ENCODE measurements at places on chromosomes 11 and 22.

GRCh38 chr11:124115782-124116616, 749 bp downstream of the VWA5A start:
- DNase-seq = no peak

DNA sequence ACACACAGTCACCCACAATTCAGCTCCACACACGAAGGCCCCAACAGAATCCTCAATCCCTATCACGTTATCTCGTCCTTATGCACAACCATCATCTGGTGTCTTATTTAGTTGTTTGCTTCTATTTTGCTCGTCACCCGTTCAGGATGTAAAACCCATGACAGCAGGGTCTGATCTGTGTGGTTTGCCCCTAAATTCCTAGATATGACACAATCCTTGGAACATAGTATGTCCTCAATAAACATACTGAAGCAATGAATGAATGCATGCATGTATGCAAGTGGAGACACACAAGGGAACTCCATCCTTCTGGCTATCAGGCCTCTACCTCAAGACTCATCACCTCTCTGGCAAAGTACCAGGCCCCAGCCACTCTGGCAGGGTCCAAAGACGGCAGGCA, 20.2 kb downstream of the STARD10 start:
- DNase-seq = no peak

GRCh38 chr11:36253238-36253637, 36.0 kb downstream of the COMMD9 start:
- no peak for DNase-seq

- DNase-seq = no peak
These were observed 66.1 kb downstream of the SLC36A4 start for GRCh38 chr11:93131709-93132108.

- DNase-seq = peak; percentile 14
These were observed 698 bp downstream of the PAK1 start for GRCh38 chr11:77472991-77473800.

DNA sequence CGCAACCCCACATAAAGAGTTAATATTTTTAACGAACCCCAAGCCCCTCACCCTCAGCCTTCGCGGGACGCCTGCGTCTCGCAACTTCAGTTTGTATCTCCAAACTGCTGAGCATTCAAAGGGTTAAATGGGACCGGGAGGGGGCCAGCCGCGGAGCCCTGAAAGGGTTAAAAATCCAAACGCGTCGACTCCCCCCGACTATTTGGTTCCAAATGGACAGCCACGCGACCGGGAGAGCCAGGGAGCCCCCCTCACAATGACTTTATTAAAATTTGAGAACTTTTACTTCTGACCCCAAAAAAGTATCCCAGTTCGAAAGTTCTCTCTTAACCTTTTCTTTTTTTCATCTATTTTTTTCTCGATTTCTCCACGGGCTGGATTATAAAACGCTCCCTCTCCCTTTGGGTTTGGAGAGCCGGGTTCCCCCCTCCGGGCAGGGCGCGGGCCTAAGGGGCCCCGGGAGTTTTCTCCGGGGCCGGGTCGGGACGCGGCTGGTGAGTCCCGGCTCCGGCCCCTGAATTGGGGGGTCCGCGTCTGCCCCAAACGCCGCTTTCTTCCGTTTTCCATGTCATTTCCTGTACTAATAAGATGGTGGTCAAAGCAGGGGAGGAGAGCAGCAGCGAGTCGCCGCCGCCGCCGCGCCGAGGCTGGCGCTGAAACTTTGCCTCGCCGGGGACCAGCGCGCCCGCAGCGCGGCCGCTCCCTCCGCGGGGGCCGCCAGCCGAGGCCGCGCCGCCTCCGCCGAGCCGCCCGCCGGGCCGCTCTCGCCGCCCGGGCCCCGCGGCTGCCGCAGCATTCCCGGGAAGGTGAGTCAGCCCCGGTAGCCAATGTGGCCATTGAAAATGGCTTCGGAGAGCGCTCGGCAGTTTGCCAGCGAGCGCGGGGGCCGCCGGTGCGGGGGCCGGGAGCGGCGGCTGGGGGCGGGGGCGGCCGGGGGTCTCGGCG, at the start of gene PRDM11:
TSS of gene PRDM11 (plus strand) at position 568 of the 945 bp plus-strand sequence. CDS start 35,128 bp downstream, outside the sequence.
- peak; percentile 21 for DNase-seq

- DNase-seq = no peak
These were observed 382.6 kb upstream of the SYN3 start for GRCh38 chr22:33440756-33441155.

DNA sequence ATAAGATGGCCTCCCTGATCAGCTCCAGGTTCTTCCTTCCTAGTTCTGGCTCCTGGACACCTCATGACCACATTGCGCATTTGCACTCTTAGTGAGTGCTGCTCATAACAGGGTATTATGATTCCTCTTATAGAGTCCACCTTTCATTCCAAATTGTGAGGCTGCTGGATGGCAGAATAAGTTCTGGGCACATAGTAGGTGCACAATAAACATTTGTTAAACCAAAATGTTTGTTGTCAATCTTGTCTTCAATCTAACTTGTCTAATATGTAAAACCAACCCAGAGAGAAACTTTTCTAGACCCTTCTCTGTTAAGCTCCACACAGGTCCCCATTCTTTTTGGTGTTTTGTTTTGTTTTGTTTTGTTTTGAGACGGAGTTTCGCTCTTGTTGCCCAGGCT, 22.6 kb upstream of the ZBTB16 start:
- DNase-seq = no peak

DNA sequence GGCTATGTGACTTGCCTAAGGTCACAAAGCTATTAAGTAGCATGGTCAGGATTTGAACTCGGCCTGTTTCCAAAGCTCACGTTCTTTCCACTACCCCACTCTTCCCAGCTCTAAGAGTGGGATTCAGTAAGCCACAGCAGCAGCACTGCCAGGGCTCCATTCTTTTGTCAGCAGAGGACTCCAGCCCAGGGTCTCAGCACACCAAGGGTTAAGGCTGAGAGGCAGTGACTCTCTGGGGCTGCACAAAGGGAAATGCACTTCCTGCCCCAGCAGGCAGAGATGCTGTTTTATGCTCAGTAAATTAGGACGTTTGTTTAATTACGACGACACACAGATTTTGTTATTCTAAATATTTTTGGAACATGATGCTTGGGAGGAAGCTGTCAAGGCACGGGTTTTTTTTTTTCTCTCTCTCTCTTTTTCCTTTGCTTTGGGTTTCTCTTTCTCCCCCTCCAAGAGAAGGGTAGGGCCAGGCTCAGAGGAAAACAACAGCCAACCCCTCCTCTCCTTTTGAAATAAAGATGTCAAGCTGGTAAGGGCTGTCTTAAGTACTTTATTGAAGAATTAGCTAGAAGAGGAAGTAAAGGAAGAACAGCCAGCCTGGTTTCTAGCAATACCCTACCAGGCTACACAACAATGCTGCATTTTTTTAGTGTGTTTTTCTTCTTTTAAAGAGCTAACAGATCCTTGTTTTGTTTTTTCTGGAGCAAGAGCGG, 2.8 kb downstream of the MYH9 start:
- DNase-seq = no peak

- no peak for DNase-seq
These were observed 118.0 kb downstream of the GRIK4 start for GRCh38 chr11:120629407-120630080.

DNA sequence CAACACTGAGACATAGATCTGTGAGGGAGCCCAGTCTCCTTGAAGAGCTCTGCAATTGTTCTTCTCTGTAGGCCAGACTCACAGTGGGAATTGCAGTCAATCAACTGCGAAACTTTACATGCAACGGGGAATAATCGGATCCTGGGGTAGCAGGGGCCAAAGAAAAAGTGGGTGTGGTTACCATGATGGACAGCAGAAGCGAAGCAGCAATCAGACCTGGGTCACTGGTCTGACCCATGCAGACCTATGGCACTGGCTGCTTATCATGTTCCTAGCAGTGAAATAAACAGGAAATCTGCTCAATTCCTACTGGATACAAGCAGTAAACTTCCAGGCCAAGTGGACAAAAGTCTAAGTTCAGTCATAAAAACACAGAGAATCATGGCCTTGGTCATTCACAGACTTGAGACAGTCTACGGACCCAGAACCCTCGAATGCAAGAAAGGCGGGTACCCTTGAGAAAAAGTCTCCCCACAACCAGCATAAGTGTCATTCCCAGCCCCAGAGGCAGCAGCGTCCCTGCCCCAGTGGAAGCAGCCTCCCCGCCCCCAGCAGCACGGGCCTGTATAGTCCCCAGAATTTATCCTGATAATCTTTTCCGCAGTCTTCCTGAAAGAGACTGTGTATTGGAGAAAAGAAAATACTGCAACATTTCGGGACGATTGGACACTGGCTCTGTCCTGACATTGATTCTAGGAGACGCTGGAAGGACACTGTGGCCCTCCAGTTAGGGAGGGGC, 34.6 kb downstream of the ASCL2 start:
- DNase-seq = no peak

DNA sequence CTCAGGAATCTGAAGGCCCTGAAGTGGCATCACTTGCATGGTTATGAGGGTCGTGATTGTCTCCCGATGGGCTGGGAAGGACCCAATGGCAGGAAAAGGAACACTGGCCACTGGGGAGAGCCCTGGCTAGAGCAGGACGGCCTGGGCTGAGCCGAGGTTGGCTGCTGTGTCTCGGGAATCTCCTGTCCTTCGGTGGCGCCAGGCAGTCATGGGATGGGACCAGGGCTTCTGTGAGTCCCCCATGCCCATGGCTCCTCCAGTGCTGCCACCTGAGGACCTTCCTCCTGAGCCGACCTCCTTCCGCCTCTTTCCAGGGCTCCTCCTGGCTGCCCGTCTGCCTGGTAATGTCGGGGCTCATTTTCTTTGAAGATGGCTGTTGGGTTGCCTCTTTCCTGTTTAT, 1394.0 kb downstream of the BRD1 start:
- no peak for DNase-seq

DNA sequence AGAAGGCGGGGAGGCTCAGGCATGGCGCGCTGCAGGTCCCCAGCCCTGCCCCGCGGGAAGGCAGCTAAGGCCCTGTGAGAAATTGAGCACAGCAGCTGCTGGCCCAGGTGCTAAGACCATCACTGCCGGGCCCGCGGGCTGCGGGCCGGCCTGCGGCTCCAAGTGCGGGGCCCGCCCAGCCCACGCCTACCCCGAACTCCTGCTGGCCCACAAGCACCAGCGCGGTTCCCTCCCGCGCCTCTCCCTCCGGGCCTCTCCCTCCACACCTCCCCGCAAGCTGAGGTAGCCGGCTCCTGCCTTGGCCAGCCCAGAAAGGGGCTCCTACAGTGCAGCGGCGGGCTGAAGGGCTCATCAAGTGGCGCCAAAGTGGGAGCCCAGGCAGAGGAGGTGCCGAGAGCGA, 4.6 kb upstream of the RDX start:
- DNase-seq = no peak

GRCh38 chr22:30245985-30246813, at the start of gene LIF:
Gene LIF, minus strand, starts transcription at chr22:30246759. Its CDS starts 64 bp downstream, at chr22:30246695.
- peak; percentile 52 for DNase-seq

DNA sequence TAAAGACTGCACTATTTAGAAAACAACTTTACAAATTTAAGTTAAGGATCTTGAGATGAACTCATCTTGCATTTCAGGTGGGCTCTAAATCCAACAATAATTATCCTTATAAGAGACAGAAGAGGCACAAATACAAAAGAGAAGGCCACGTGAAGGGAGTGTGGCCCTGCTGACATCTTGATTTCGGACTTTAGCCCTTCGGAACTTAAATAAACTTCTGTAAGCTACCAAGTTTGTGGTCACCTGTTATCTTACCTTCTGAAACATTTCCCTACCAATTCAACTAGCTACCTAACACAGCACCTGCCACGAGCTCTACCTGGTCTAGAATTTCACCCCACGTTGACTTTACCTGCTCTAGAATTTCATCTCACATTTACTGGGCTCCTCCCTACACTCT, 42.9 kb upstream of the ARHGAP32 start:
- no peak for DNase-seq

GRCh38 chr22:40452730-40453487, 82.5 kb downstream of the SGSM3 start:
- DNase-seq = no peak

- DNase-seq = no peak
These were observed 65.5 kb upstream of the ARFGAP3 start for GRCh38 chr22:42922374-42923191.

DNA sequence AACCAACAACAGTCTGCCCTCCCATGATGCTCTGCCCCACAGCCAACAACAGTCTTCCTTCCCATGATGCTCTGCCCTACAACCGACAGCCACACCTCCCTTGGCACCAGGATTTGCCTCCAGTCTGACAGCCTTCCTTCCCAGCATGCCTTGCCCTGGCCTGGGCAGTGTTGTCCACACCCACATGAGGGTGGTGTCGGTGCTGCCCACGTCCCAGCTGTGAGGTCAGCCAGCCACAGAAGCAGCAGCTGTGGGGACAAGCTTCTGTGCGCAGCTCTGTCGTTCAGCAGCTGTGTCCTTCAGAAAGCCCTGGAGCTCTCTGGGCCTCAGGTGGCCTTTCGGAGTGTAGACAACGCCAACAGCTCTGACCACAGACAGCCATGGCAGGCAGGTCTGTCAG, 1378.9 kb downstream of the BRD1 start:
- DNase-seq = no peak

DNA sequence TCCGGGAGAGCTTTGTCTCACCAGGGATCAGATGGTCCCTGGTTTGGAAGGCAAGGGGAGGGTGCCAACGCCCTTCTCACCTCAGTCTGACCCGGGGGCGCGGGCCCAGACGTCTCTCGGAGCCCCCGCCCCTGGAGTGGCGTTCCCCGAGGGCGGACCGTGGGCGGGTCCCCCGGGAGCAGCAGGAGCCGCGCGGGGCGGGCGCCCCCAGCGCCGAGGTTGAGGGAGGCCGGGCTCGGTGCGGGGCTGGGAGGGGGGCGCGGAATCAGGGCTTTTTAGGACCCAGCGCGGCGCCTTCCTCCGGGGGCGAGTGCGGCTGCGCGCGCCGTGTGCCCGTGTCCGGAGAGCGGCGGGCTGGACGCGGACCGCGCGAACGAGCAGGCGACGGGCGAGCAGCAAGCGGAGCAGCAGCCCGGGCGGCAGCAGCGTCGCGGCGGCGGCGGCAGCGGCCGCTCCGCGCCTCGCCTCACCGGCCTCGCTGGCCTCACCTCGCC, at the start of gene KCNC1:
TSS of gene KCNC1 (plus strand) at position 364 of the 494 bp plus-strand sequence. CDS start 1,222 bp downstream, outside the sequence.
- no peak for DNase-seq

GRCh38 chr11:17552392-17553248, 5.6 kb downstream of the OTOG start:
- no peak for DNase-seq

GRCh38 chr11:131637469-131638175, 267.2 kb downstream of the NTM start:
- DNase-seq = no peak

DNA sequence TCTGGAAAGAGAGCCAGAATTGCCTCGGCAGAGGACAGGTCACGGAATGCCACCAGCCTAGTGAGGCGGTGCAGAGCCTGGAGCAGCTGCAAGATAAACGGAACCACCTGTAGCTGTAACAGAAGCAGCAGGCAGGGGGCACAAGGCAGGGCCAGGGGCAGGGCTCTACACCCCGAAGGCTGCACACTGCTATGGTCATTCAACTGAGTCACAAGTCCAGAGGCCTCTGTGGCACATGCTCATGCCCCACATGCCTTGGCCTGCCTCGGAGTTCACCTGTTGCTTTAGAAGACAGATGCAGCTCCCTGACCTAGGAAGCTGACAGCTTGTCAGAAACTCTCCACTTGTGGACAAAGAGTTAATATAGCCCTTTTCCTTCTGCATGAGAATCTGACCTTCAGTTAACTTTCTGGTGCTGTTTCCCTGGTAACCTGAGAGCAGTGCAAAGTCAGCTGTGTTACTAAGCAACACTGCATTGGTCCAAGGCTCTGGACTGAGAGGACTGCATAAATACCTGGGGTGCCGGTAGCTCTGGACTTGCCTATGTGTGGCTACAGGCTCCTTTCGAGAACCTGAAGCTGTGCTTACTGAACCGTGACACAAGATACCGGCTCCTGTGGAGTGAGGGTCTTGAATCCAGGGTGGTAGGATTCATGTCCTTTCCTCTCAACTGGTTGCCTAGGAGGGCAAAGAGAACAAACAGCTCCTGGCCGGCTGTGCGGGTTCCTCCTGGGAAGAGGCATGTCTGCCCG, 10.5 kb downstream of the COMMD9 start:
- no peak for DNase-seq

- DNase-seq = no peak
These were observed 9.0 kb upstream of the ATG16L2 start for GRCh38 chr11:72805216-72805615.
